Caudate nucleus (tissue), 63 donors: ENCODE measurements at places on chromosomes 4 and X.

DNA sequence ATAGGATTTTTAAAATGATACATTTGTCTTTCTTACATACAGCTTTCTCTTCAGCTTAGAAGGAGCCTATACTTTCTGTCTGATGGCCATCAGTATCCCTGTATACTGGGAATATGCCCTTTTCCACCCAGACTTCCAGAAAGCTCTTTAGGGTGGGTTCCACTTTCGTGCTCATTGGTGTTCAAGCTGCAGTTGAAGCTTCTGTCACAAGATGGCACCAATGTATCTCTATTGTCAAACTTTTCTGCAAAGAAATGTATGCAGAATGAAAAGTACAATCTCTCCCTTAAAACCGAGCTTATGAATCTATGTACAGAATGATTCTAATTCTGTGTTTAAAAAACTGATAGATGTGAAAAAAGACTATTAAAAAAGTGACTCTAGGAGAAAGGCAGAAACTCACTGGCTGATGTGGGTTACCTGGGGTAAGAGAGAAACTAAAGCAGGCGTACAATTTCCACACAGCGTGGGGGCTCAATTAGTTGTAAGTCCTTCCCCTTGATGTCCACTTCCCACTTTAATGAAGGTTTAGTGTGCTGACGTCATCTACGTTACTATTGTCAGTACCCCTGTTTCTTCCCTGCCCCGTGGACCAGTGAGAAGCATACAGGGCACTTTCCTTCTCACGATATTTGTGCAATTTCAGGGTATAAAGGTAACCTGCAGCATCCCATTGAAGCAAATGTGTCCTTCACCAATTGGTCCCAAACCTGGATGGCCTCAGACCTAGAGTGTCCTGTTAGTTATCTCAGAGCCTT, 57.3 kb upstream of the TCEAL2 start:
- DNase-seq = no peak

- no peak for DNase-seq
Observed at GRCh38 chr4:122377352-122377751, 1.5 kb upstream of the ADAD1 start.

DNA sequence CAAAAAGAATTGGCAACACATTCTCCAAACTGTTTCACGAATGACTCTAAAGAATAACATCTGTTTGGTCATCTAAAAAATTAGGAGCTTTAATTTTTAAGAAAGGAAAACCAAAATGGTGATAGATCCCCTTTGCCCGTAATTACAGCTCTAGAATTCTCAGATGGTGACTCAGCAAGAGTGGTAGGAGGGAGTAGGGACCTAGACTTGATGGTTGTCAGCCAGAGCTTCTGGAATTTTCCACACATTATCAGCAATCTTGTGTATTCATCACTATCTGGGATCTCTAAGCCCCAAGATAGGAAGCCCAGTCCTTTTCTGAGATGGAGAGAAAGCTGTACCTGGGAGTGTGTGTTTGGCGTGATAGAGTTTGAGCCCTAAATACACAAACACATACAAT, 103.9 kb upstream of the RAB40AL start:
- no peak for DNase-seq

GRCh38 chr4:39931441-39931901, 46.2 kb downstream of the PDS5A start:
- no peak for DNase-seq

DNA sequence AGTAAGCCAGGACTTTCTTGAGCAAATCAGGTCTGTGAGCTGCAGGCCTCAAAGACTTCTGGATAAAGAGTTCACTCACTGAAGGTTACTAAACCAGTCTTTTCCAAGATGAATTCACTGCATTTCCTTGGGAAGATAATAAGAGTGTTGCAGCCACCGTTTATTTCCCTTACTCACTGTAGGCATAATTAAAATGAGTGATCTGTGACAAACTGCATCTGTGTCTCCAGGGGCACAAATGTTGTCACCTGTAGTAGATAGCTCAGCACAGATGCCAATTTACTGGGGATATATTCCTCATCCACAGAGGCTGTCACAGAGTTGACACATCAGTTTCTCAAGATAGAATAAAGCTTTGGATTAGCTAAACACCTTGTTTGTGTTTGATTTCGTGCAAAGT, 580.2 kb downstream of the SPRY1 start:
- DNase-seq = no peak

GRCh38 chr4:146132445-146132844, 43.1 kb upstream of the LSM6 start:
- no peak for DNase-seq

- DNase-seq = no peak
Observed at GRCh38 chr4:14313757-14314156, 686.2 kb upstream of the BOD1L1 start.

DNA sequence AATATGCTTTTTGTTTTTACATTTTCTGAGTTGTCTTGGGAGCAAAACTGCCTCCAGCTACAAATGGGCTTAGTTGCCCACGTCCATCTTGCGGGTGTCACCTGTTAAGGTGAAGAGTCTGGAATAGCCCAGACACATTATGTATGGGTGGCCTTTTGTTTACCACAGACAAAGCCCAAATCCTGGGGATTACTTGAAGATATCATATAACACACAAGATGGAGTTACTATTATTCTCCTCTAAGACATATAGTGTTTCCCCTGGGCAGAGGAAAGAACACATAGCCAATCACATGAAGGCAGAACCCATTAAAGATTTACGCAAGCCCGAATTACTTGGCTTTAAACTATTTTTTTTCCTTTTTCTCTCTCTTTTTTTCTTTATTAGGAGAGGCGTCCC, 625.6 kb upstream of the FAM241A start:
- no peak for DNase-seq

GRCh38 chrX:120274958-120275357, 24.3 kb downstream of the ZBTB33 start:
- no peak for DNase-seq

GRCh38 chr4:120007191-120007871, 59.3 kb downstream of the MAD2L1 start:
- no peak for DNase-seq

DNA sequence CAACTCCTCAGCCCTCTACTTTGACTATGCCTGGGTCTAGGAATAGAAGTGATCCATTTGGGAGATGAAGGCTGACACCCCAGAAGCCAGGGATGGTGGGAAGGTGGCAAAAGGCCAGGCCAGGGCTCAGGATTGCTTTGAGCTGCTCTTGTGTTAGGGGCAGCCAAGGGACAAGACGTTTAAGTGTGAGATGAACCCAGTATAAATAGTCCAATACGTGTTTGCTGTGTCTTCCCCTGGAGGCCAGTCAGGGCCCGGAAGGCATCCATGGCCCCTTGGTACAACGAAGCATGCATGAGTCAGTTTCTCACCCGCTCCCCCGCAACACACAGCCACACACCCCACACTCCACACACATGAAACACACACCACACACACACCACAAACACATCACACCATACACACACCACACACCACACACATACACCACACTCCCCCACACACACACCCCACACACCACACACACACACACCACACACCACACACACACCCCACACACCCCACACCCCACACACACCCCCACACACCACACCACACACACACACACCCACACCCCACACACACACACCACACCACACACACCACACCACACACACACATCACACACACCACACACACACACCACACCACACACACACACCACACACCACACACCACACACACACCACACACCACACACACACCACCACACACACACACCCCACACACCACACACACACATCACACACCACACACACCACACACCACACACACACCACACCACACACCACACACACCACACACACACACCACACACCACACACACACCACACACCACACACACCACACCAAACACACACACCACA, 5.1 kb downstream of the STARD8 start:
- DNase-seq = no peak

GRCh38 chr4:3225936-3226335, 23.0 kb upstream of the MSANTD1 start:
- no peak for DNase-seq

- DNase-seq = peak; percentile 34
Observed at GRCh38 chr4:157076578-157076947, 613 bp downstream of the GLRB start.

GRCh38 chrX:154727418-154727817, 23.5 kb downstream of the GAB3 start:
- DNase-seq = no peak

DNA sequence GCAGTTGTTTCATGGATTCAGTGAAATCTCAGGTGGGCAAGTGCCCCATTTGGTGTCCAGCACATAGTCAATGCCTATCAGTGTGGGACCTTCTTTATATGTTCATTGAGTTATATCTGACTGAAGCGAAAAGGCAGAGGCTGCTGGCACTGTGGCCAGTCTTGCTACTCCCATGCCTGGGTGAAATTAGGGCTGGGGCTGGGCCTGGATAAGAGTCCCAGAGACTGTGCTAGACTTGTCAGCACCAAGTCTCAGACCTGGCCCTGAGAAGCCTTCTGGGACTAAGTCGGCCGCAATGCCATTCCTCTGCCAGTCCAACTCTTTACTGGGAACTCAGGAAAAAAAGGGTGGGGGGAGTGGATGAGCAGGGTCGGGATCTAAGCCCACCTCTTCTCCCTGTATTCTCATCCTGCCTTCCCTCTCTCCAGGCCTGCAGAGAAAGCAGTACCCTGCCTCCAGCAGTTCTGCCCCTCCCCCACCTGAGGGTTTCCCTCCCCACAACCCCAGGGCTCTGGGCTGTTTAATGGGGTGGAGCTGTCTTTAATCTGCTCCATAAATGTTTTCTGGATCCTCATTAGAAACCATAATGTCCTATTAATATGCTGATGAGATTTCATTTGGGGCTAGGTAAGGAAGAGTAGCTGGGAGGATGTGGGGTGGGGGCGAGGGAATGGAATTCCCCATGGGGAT, 153.5 kb upstream of the PJA1 start:
- no peak for DNase-seq

GRCh38 chr4:2291705-2292645, 30.1 kb upstream of the MXD4 start:
- DNase-seq = no peak

- no peak for DNase-seq
Observed at GRCh38 chr4:123325241-123325681, 71.3 kb upstream of the SPRY1 start.

DNA sequence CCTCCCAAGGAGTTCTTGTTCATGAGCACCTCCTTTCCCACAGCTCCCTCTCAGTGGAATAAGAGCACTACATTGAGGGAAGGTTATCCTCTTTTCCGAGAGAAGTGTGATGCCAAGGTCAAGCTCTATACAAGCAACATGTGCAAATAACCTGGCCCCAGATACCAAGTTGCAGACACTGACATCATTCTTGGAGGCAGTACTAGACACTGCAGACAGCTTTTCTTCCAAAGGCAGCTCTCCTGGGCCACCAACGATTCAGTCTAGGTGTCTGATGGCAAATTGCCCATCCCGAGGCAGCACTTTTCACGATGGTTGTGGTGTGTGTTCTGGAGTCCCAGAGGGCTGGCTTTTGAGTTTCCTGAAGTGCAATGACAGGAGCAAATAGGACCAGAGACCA, 384.9 kb downstream of the TLL1 start:
- DNase-seq = no peak

DNA sequence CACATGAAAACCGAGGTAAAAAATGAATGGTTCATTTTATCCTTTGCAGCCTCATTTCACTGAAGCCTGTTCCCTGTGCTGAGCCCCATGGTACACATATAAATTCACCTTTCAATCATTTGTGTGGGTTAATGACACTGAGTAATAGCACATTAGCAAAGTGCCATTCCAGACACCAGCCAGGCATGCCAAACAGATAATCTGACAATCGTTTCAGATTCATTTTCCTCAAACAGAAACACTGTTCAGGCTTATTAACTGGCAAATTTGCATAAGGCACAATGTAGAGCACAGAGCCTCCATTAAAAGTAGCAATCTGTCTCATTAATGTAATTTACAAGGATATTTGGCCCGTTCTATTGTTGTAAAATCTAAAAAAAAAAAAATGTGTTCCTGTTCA, 76.2 kb downstream of the UNC5C start:
- DNase-seq = no peak
